Stimulated activated CD4-positive, alpha-beta T cell treated with anti-CD3 and anti-CD28 coated beads, Interleukin-15, amount 100 ng/mL, for 24 hours (primary cell): ENCODE measurements at places on chromosomes 11 and 22.

DNA sequence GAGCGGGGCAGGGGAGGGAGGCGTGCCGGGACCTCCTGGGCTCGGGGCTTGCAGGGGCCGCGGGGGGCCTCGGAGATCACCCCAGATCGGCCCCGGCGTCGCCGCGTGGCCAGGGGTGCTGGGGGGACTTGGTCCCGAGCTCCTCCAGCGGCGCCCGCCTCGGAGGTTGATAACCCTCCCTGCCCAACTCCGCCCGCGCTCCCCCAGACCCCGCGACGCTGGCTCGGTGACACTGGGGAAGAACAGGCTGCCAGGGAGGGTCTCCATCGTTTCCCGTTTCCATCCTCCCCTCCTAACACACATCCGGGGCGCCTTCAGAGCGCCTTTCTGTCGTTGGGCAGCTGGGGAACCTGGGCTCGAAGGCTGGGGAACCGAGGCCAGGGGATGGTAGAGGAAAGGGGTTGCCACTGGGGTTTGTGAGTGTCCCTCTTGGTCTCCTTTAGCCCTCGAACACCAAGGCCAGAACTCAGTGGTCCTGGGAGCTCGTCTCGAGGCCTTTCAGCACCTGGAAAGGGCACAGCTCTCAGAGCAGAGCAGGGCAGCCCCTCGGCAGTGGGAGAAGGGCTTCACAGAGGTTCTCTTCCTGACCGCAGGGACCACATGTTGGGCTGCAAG is 431 bp downstream of the SLC37A2 start:
- DNase-seq, result no peak

- no peak for DNase-seq
These were observed 52.6 kb downstream of the SWAP70 start for GRCh38 chr11:9716275-9717039.

- no peak for DNase-seq
These were observed 380.2 kb downstream of the OR4C45 start for GRCh38 chr11:50412832-50413231.

- no peak for DNase-seq
These were observed 5.1 kb downstream of the PHF21A start for GRCh38 chr11:46116007-46116711.
